ENCODE measurements at places on chromosomes 3 and 15.

DNA sequence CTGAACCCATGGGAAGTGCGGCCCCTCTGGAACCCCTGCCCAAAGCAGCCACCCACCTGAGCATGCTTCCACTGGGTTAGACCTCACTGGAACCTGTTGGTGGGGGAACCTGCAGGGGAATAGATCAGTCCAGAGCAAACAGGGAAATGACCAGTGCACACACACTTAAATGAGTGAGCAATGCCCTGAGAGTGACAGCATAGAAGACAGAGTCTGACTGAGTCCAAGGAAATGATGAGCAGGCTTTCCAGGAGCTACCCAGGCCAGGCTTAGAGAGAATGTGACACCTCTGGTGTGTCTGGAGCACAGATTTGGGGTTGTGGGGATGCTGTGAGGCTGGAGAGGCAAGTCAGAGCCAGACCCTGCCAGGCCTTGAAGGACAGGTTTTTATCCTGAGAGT lies 28.5 kb downstream of the PLA1A start:
- no peak for DNase-seq

DNA sequence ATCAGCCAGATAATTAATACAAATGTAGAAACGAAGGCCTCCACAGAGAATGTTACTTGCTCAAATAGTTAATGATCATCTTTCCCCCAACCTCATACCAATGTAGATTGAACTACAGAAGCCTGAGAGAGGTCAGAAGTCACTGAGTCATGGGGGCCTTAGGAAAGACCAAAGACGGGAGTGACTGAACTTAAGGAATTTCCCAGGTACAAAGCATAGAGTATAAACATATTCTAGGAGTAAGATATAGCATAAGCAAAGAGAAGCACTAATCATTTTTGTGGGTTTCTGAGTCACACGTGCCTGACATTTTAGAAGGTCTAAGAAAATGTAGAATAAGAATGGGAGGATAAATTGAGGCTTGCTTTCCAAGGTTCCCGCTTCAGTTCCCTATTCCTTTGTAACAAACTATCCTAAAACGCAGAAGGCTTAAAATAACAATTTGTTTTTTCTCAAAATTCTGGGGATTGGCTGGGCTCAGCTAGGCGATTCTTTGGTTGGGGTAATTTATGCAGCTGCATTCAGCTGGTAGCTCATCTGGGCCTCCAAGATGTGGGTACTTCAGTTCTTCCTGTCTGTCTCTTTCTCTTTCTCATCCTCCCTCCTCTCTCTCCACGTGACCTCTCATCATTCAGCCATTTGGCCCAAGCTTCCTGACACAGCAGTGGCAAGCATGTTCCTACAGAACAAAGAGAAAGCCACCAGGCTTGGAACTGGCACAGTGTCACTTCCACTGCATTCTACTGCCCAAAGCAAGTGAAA lies 422.6 kb downstream of the FOXP1 start:
- no peak for DNase-seq

DNA sequence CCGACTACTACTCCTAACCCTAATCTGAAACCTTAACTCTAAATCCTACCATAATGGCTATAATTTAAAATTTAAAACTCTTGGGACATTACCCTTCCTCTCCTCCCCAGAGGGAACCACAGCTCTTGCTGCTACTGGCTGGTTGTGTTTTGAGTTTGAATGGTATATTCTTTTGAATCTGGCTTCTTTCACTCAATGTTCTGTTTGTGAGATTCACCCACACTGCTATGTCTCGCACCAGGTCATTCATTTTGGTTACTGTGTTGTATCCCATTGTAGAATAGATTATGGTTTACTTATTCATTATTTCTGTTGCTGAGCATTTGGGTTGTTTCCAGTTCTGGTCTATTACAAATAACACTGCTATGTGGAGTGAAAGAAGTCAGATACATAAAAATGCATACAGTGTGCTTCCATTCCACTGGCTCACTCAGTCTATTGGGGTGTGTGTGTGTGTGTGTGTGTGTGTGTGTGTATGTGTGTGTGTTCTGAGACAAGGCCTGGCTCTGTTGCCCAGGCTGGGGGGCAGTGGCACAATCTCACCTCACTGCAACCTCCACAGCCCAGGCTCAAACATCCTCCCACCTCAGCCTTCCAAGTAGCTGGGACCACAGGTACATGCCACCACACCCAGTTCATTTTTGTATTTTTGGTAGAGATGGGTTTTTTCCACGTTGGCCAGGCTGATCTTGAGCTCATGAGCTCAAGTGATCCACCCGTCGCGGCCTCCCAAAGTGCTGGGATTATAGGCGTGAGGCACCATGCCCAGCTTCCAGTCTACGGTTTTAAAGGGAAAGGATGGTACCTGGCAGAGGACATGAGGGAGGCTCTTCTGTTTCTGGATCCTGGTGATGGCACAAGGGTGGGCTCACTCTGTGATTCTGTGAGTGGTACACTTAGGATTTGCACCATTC lies 19.2 kb upstream of the SYNM start:
- DNase-seq = no peak

- peak; percentile 88 for DNase-seq
Measured at GRCh38 chr3:11096266-11097139, 57.8 kb upstream of the HRH1 start.

DNA sequence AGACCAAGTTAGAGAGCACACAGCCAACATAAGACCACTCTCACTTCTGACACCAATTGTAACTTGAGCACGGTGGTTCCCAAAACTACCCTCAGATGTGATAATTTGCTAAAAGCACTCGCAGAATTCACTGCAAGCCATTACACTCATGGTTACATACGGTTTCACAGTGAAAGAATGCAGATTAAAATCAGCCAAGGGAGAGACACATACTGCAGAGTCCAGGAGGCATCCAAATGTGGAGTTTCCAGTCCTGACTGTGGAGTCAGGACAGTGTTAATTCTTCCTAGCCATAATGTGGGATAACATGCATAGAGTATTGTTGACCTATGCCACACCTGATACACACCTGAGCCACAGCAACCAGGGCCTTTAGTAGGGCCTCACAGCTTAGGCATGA lies 956.4 kb downstream of the NTRK3 start:
- no peak for DNase-seq

DNA sequence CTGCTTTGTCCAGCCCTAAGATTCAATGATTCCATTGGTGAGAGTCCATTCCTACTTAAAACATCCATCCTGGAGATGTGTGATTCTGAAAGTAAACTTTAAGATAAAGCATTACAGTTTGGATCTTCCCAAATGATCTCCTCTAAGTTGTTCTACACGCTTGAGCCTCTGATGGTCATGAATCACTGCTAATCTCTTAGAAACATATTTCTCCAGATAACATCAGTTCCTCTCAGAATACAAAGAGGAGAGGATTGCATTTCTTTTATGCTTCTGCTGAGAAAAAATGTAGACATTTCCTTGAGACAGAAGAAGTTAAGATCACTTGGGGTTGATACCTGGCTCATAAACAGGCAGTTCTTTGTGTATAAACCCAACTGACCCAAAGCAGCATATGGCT lies 281.2 kb upstream of the DPH6 start:
- DNase-seq = no peak

- no peak for DNase-seq
Measured at GRCh38 chr3:188580659-188581058, 426.7 kb downstream of the LPP start.

DNA sequence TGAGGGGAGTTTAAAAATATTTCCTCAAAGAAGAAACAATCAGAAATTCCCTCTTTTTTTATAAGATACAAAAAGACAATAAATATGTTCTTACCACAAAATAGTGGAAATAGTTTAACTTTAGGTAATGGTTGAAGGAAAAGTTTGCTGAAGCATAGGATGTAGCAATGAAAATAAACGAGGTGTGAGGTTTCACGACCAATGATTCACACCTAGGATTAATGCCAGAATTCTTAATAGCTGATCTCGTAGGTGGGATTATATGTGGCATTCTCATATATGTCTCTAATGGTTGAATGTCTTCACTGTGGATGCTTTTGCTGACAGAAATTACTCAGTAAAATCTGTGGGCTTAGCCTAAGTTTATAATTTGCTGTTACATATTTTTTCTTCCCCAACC lies 467.7 kb downstream of the FGF12 start:
- no peak for DNase-seq

DNA sequence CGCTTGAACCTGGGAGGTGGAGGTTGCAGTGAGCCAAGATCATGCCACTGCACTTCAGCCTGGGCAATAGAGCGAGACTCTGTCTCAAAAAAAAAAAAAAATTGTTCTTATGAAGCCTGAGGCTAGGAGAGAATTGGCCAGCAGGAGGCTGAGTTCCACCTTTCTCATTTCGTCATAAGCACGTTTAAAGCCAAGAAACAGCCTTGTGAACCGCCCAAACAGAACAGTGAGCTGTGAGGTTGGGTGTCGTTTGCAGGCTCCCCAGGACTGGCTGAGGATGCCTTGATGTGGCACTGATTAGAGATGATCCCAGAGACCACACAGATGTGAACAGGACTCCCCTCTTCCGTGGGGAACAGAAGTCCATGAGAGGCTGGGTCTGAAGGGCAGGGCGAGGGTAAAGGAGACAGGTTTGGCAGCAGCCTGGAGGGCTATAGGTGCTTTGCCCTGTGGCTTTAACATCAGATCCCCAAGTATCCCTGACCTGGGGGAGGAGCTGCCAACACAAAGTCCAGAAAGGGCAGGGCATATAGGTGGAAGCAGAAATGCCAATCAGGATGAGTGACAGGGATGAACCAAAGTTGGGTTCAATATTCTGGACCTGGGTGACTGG lies 52.9 kb downstream of the CLEC3B start:
- DNase-seq = no peak

GRCh38 chr3:185912512-185912911 lies 25.3 kb downstream of the TRA2B start:
- DNase-seq = no peak

DNA sequence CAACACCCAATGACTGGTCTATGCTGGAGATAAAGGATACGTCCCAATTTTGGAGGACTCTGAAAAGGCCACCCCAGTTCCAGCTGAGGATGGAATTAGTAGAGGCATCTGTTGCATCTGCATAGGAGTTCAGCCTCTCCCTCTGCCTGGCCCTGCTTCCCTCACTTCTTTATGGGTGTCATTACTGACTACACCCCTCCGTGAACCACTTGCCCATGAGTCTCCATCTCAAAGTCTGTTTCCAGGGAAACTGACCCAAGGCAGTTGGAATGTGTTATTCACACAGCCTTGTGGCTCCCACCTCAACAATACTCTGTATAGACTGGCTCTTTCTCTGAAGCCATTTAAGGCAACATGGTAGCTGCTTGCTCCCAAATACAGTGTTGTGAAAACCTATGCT lies 21.4 kb upstream of the PCOLCE2 start:
- DNase-seq = no peak

- DNase-seq = no peak
Measured at GRCh38 chr3:30982416-30983075, 88.1 kb upstream of the GADL1 start.

GRCh38 chr3:45509038-45509767 lies 85.3 kb upstream of the LIMD1 start:
- DNase-seq = no peak

DNA sequence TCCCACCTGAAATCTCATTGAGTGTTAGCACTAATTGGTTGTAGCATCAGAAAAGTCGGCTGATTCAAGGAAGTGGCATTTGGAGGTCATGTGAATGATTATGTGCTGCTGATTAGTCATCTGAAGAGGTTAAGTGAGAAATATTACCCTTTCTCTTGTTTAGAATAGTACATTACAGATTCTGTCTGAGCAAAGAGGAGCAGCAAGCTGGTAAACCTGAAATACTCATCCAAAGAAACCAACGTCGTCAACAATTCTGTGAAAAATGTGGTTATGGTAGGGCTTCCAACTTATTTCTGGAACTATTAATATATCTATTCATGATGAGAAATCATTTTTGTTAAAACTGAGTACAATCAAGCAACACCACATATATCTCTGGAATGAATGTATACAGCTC lies 1024.9 kb downstream of the TUSC7 start:
- no peak for DNase-seq
